ENCODE measurements at places on chromosomes 3 and 15.

DNA sequence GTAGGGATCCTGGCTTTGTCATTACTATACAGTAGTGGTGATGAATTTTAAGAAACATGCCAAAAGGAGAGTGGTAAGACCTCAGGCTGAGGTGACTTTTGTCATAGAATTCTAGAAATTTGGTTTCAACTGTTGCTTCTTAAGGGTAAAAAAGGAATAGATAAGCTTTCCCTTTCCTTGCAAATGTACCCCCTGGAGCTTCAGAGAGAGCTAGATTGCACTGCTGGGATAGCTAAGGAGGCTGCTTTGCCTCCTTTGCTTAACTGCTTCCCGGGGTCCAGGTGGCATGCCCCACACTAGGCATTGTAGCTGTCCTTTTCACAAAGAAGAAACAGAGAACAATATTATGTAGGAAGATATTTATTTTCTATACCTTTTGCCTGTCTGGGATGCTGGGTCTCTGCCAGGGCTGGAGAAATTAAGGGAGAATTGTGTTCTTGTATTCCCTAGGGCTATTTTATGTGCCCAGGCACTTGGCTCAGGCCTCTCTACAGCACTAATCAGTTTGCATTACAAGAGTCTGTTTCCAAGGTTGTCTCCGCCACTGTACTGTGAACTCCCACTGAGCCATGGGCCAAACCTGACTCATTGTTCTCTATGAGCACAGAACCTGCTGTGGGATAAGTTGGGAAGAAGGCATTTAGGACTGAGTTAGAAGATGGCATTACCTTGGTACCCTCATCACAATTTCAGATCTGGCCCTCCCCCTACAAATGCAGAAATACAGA is 460.0 kb downstream of the PDCD6IP start:
- DNase-seq: no peak

DNA sequence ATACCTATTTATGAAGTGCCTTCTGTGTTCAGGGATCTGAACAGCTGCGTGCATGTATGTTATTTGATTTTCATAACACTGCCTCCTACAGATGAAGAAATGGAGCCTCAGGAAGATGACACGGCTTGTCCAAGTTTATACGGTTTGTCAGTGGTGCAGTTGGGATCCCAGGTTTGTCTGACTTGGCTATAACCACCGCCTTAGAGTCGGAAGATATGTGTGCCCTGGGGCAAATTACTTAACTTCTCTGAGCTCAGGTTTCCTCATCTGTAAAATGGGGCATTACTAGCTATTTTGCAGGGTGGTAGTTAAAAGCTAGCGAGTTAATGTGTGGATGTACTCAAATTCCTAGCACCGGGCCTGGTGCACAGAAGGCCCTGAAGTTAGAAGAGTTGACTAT is 54.1 kb upstream of the ANP32A start:
- DNase-seq: no peak

DNA sequence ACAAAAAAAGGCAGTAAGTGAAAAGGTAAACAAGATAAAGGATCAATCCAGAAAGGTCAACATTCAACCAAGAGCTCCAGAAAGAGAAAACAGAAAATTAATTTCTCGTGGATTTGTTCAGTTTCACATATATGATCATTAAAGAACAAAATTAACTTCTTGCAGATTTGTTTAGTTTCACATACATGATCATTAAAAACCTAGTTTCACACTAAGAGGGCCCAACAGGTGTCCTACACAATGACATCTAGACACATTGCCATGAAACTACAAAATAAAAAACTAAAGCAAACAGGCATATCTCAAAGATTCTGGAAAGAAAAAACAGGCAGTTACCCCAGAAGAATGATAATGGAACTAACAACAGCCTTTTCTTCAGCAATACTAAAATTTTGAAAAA is 22.1 kb downstream of the PHC3 start:
- DNase-seq: no peak

DNA sequence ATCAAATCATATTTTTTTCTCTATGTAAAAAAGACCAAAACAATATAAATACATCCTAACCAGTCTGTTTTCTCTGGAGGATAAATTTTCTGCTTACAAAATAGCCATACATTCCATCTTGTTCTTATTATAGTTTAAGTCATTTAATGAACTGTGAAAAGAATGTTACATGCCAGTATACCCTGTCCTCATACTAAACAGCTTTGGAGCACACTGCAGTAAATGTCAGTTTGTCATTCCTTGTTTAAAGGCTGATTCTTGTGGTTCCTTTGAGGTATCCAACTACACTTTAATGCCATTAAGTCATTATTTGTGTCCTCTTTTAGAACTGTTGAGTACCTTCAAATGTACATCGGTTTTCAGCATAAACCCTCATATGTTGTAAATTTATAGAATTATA is 52.7 kb upstream of the DCBLD2 start:
- DNase-seq: no peak

DNA sequence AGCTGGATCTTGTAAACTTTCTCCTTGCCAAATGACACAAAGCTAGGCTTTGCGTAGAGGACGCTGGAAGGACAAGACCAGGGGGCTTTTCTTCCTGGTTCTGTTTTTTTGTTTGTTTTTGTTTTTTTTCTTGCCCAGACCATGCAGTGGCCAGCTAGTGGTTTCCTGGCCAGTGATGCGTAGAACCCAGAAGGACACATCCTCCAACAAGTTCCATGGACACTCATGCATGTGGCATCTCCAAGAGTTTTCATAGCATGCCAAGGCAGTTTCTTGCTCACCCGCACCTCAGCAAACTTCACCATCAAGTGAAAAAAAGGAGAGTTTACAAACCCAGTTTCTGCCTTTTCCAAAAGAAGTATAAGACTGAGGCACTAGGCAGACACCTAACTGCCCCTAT is 46.1 kb upstream of the TMCO5A start:
- no peak for DNase-seq

DNA sequence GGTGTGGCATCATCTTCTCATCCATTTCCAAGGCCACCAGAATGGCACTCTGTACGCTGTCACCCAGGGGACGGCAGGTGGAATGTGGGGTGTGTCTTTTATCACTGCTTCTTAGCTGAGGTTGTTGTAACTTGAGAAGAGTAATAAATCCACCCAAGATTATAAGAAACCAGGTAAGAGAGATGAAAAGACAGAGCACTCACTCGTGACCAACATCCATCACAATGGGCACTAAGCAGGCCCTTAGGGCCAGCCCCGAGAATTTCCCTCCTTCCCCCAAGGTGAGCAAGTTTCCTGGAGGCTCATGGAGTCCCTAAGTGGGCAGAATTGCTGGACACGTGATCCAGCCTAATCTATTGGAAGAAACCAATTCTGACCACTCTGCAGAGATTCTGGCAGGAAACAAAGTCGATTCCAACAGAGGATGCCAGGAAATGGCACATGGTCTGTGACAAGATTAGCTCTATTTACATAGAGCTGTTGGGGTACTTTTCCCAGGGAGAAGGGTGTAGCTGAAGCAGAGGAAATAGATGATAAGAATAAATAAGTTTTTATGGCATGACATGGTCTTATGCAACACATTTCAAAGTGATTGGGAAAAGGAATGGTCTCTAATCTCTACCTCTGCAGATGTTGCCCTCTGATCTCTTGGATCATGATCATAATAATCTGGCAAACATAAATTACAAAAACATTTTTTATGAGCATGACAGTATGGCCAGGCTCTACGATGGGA is 22.5 kb downstream of the SLC6A20 start:
- no peak for DNase-seq
